ENCODE measurements at places on chromosomes 4 and X. TPM values are rescaled to one million over a fixed set of nuclear protein-coding genes. Genes with fewer than 3 reads are reported as not detected.

The NWD2 gene
- polyA plus RNA-seq = 1.0 TPM

The SORBS2 gene
- 78.5 TPM for polyA plus RNA-seq

The TMEM271 gene
- 0.02 TPM for polyA plus RNA-seq

The CT45A3 gene
- polyA plus RNA-seq = not detected

The IQSEC2 gene
- polyA plus RNA-seq = 13.1 TPM

The TBC1D8B gene
- 3.1 TPM for polyA plus RNA-seq

The RS1 gene
- not detected for polyA plus RNA-seq

The MAOA gene
- 121 TPM for polyA plus RNA-seq

The SPANXN3 gene
- polyA plus RNA-seq = not detected

The MAGEA8 gene
- polyA plus RNA-seq = not detected

The C4orf51 gene
- not detected for polyA plus RNA-seq

The PSMD10 gene
- 27.5 TPM for polyA plus RNA-seq

The SPANXN4 gene
- not detected for polyA plus RNA-seq

The MUC7 gene
- not detected for polyA plus RNA-seq

The PRRG1 gene
- 1.4 TPM for polyA plus RNA-seq

The HDX gene
- 1.8 TPM for polyA plus RNA-seq

Data from adipose tissue (tissue), 3 donors.